ENCODE measurements at places on chromosomes 3 and 15. TPM values are rescaled to one million over a fixed set of nuclear protein-coding genes. Genes with fewer than 3 reads are reported as not detected.
A peak's percentile ranks its signal among the peaks of the same experiment; 100 is the strongest.

The ZNF502 gene
- total RNA-seq = 2.2 TPM

GRCh38 chr3:41769106-41769505 is 192.8 kb downstream of the ULK4 start:
- DNase-seq = no peak
- H3K27me3 ChIP-seq = no peaks in the 10 kb centered on the region
- no peak overlapping the region for H3K4me3 ChIP-seq
- no peaks in the 10 kb centered on the region for H3K4me1 ChIP-seq
- H3K36me3 ChIP-seq = no peaks in the 10 kb centered on the region

The TMIE gene
- not detected for total RNA-seq

GRCh38 chr3:115693868-115694267 is 70.6 kb downstream of the GAP43 start:
- peaks cover 11% of the 10 kb centered on the region for H3K4me1 ChIP-seq
- no peaks in the 10 kb centered on the region for H3K36me3 ChIP-seq
- H3K27me3 ChIP-seq = no peaks in the 10 kb centered on the region
- no peak overlapping the region for H3K4me3 ChIP-seq
- DNase-seq = no peak
- no peak overlapping the region for H3K27ac ChIP-seq

DNA sequence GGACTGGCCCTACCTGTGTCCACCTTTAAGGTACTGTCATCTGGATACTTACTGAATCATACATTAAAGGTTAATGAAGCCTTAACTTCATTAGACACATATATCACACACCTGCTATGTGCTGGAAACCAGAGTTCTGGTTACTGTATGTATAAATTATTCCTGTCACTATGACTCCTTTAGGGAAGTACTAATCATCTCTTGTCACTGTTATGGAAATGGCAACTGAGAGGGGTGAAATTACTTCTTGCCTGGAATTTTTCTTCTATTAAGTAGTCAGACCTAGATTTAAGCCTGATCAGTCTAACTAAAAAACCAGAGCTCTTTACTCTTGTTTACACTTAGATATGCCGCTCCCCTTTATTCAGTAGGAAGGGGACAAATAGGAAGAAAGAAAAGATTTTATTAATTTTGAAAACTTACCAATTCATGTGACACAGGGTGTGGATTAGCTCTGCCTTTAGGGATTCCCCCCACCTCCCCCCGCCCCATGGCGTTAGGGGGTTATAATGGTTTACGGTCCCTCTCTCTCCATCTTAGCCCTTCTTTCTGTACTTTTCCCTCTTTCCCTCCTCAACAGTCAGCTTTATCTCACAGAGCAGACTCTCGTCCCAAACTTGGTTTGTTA is 152.5 kb downstream of the KLHL25 start:
- no peak overlapping the region for H3K4me3 ChIP-seq
- no peak for DNase-seq
- peaks cover 9% of the 10 kb centered on the region for H3K4me1 ChIP-seq
- no peaks in the 10 kb centered on the region for H3K36me3 ChIP-seq
- no peaks in the 10 kb centered on the region for H3K27me3 ChIP-seq

GRCh38 chr15:68256675-68257450 is 20.7 kb upstream of the FEM1B start:
- no peak overlapping the region for H3K27ac ChIP-seq
- H3K36me3 ChIP-seq = no peaks in the 10 kb centered on the region
- peak overlapping the region; percentile 36 for H3K4me3 ChIP-seq

DNA sequence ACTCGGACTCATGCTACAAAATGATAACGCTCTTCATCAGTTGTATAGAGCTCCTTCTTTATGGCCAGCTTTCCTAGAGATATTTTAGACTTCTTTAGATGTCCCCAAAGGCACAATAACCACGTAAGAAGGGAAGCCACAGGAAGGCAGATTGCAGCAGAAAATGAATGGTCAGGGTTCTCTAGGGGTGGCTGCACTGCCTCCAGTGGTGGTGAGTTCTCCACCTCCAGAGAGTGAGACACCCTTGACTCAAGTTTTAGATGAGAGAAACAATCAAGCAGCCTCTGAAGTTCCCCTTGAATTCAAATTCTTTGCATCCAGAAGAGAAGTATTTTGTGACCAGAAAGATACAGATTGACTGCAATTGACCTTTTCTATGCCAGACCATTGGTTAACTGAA is 191.5 kb downstream of the TP63 start:
- no peak overlapping the region for H3K27ac ChIP-seq
- no peaks in the 10 kb centered on the region for H3K36me3 ChIP-seq
- H3K4me1 ChIP-seq = peaks cover 6% of the 10 kb centered on the region
- no peaks in the 10 kb centered on the region for H3K27me3 ChIP-seq

The KAT2B gene
- total RNA-seq = 4.6 TPM

The PCSK6 gene
- 2.6 TPM for total RNA-seq

GRCh38 chr3:178203650-178204049 is 332.6 kb upstream of the KCNMB2 start:
- no peaks in the 10 kb centered on the region for H3K36me3 ChIP-seq
- H3K4me3 ChIP-seq = no peak overlapping the region
- DNase-seq = no peak
- peaks cover 27% of the 10 kb centered on the region for H3K4me1 ChIP-seq
- no peaks in the 10 kb centered on the region for H3K27me3 ChIP-seq

The CKMT1A gene
- 0.41 TPM for total RNA-seq

DNA sequence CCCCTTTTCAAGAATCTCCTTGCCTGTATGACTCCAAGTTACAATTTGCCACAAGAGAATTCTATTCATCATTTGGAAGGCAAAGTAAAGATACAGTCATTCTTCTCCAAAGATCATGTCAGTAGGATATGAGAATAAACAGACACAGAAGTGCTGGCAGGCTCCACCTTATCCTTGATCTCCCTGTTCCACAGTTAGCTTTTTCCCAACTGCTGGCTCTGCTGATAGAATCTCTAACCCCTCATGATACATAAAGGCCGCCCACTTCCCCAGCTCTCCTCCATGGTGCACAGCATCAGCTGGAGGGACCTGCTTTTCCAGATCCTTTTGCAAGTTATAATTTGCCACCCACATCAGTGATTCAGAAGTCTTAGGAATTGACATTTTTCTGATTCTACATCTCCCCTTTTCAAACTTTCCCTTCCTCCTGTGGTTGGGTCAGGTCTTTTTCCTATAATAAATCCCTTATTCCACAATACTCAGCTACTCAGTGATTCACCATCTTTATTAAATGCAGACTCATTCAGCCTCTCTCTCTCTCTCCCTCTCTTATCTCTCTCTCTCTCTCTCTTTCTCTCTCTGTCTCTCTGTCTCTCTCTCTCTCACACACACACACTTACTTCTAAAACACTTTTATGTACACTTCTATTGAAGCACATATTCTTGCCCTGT is 465.4 kb downstream of the GBE1 start:
- H3K27me3 ChIP-seq = no peaks in the 10 kb centered on the region
- DNase-seq = no peak
- H3K4me1 ChIP-seq = no peaks in the 10 kb centered on the region
- H3K27ac ChIP-seq = no peak overlapping the region

The GXYLT2 gene
- total RNA-seq = 10.7 TPM

- no peaks in the 10 kb centered on the region for H3K27me3 ChIP-seq
- DNase-seq = no peak
- no peak overlapping the region for H3K27ac ChIP-seq
- peaks cover 10% of the 10 kb centered on the region for H3K4me1 ChIP-seq
- no peak overlapping the region for H3K4me3 ChIP-seq
Measured at GRCh38 chr15:85458764-85459163, 78.4 kb downstream of the AKAP13 start.

The HES1 gene
- total RNA-seq = 136 TPM

The ANKUB1 gene
- total RNA-seq = not detected

DNA sequence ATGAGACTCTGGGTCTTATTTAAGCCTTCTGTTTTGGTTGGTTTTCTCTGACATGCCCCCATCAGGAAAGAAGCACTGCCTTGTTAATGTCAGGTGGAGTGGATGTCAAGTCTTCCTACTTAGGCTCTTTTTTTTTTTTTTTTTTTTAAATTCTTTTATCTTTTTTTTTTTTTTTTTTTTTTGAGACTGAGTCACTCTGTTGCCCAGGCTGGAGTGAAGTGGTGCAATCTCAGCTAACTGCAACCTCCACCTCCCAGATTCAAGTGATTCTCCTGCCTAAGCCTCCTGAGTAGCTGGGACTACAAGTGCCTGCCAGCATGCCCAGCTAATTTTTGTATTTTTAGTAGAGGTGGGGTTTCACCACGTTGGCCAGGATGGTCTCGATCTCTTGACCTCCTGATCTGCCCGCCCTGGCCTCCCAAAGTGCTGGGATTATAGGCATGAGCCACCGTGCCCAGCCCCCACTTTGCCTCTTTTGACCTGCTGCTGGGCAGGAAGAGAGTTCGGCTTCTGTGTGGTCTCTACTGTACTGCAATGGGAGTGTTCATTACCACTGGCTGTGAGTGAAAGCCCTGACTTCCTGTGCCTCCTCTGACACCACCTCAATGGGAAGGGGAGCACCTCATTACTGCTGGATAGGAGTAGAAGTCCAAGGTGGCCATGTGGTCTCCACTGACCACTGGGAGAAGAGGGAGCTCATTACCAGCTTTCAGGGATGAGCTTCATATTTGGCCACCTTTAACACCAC is 10.9 kb downstream of the CTDSPL start:
- H3K4me1 ChIP-seq = no peaks in the 10 kb centered on the region
- H3K4me3 ChIP-seq = no peak overlapping the region
- no peaks in the 10 kb centered on the region for H3K27me3 ChIP-seq

DNA sequence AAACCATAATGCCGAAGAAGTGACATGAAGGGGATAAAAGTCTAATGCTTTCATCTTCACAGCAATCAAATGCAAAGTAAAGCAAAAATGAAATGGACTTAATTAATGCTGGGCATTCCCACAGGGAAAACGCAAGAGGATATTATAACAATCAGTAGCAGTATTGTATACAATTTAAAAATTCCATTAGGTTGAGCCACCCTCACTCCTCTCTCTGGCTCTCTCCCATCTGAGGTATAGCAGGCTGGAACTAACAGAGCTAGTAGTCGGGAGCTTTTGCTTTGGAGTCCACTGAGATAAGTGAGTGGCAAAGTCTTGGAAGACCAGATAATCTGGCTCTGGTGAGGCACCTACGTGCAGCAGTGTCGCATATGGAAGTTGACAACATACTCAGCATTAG is 33.9 kb downstream of the DET1 start:
- H3K27ac ChIP-seq = no peak overlapping the region
- no peaks in the 10 kb centered on the region for H3K4me1 ChIP-seq
- no peak overlapping the region for H3K4me3 ChIP-seq

- no peak for DNase-seq
- no peaks in the 10 kb centered on the region for H3K4me1 ChIP-seq
- no peak overlapping the region for H3K4me3 ChIP-seq
- no peaks in the 10 kb centered on the region for H3K36me3 ChIP-seq
- peaks cover 35% of the 10 kb centered on the region for H3K27me3 ChIP-seq
- H3K27ac ChIP-seq = no peak overlapping the region
Measured at GRCh38 chr15:33517944-33518343, 207.2 kb downstream of the RYR3 start.

The ARL6IP5 gene
- total RNA-seq = 23.9 TPM

GRCh38 chr3:138078901-138079344 is 36.5 kb downstream of the DZIP1L start:
- H3K4me3 ChIP-seq = no peak overlapping the region
- no peaks in the 10 kb centered on the region for H3K36me3 ChIP-seq
- H3K4me1 ChIP-seq = no peaks in the 10 kb centered on the region
- no peak overlapping the region for H3K27ac ChIP-seq
- H3K27me3 ChIP-seq = no peaks in the 10 kb centered on the region

DNA sequence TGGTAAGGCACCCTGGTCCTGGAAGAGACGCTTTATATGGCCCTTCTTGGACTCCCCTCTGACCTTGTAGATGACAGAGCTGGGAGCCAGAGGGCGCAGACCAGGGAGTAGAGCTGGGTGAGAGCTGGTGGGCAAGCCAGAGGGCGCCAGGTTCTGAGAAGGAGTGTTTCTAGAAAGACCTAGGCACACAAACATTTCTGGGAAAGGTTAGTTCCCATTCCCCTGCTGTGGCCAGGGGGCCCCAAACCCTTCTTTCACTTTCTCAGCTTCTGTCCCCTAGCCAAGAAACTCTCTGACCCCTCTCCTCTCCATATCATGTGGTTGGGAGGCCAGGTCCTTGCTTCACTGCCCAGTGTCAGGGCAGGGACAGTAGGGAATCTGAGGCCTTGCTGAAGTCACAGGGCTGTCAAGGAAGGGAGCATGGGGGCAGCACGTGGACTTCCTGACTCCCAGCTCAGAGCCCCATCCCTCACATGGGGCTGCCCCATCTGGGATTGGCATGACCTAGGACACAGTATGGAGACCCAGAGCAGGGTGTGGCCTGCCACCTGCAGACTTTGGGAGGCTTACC is 3.6 kb downstream of the HEMK1 start:
- H3K4me3 ChIP-seq = no peak overlapping the region
- no peak overlapping the region for H3K27ac ChIP-seq
- no peaks in the 10 kb centered on the region for H3K36me3 ChIP-seq
- H3K4me1 ChIP-seq = no peaks in the 10 kb centered on the region
- no peak for DNase-seq

DNA sequence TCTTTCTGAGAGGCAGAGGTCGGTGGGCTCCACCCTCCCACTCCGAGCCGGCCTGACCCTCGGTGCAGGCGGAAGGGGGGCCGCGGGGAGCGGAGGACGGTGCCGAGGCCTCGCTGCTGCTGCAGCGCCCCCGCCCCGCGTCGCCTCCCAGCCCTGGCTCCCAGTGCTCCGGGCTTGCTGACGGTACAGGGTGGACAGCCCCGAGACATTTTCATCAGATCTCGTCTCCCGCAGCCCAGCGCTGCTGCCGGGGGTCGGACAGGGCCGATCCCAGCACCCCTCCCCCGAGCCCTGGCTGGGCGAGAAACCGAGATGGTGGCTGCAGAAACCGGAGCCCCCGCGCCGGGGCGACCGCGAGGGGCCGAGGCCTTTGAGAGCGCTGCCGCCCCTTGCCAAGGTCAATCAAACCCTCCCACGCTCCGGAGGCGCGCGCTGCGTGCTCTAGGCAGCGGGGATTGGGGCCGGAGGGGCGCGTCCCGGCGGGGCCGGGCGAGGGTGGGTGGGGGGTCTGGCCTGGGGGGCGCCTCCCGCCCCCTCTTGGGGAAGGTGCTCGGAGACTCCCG is 42.5 kb downstream of the EPHB3 start:
- H3K36me3 ChIP-seq = no peaks in the 10 kb centered on the region

Data from A673 (cell line).